NCI-H510A treated with DMSO at 0.1 percent for 48 hours (cell line): ENCODE measurements at places on chromosomes 11 and 22.

- peak; percentile 88 for DNase-seq
Measured at GRCh38 chr11:61495801-61496601, 12.5 kb upstream of the LRRC10B start.

DNA sequence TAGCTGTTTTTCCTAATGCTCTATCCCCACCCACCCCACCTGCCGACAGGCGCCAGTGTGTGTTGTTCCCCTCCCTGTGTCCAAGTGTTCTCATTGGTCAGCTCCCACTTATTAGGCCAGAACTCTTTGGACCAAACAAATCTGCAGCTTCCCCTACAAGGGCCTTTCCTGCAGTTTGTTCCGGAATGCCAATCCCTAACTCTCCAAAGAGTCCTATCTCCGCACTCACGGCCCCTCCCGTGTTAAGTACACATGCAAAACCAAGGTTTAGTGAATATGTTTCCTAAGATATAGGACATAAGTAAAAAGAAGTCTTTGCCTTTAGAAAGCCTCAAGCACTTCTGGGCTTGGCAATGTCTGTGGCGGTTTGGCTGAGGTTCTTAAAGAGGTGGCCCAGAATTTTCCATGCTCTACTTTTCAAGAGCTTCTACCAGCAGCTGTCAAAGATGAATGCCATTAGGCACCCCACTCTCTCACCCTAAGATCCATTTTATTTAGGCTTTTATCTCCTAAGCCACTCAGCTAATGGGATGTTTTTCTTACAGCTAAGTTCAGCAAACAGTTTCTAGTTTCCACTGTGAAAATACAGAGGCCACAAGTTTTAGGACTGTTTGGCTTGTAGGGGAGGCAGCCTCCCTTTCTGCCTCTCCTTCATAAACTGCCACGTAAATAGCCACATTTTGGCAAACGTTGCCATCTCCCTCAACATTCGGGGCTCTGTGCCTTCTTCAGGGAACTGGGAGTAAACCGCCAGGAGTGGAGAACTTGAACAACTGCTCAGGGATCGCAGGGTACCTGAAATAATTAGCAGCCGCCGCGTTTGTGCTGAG is 1.6 kb downstream of the CD59 start:
- no peak for DNase-seq

DNA sequence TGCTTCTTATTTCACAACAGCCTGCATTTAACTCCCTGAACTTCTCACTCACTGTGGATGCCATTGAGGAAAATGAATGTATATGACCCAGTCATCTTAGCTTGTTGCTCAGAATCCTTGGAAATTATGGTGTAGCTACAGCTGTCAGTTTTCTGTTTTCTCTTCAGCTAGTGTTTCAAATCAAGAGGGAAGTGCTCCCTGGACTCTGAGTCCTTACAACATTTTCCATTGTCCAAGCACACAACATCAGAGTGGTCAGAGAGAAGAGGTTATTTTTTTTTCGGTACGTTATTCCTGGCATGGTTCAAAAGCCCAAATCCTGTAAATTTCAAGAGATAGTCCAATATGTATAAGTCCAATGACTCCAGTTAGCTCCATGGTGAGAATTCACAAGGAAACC is 23.6 kb downstream of the MS4A6A start:
- no peak for DNase-seq

- no peak for DNase-seq
Measured at GRCh38 chr22:27647540-27647939, 154.0 kb downstream of the MN1 start.

GRCh38 chr11:111000400-111001080 is 245.0 kb upstream of the POU2AF2 start:
- DNase-seq = no peak

- no peak for DNase-seq
Measured at GRCh38 chr22:32246166-32246565, 9.0 kb downstream of the SLC5A4 start.

- DNase-seq = no peak
Measured at GRCh38 chr11:122618927-122619326, 36.6 kb upstream of the UBASH3B start.

- no peak for DNase-seq
Measured at GRCh38 chr11:102794382-102794781, 3.6 kb downstream of the MMP1 start.

DNA sequence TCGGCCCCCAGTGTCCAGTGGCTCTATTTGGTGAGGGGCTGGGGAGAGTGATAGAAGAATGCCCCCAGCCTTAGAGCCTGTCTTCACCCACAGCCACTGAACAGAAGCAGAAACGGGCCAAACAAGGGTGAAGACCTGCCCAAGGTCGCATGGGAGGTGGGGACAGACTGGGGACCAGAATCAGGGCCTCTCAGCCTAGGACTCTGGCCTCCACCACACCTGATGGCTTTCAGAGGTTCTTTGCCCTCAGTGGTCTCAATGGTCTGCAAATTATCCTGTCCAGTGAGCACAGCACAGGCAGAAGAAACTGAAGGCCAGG is 4.5 kb upstream of the MYRF start:
- DNase-seq = no peak

DNA sequence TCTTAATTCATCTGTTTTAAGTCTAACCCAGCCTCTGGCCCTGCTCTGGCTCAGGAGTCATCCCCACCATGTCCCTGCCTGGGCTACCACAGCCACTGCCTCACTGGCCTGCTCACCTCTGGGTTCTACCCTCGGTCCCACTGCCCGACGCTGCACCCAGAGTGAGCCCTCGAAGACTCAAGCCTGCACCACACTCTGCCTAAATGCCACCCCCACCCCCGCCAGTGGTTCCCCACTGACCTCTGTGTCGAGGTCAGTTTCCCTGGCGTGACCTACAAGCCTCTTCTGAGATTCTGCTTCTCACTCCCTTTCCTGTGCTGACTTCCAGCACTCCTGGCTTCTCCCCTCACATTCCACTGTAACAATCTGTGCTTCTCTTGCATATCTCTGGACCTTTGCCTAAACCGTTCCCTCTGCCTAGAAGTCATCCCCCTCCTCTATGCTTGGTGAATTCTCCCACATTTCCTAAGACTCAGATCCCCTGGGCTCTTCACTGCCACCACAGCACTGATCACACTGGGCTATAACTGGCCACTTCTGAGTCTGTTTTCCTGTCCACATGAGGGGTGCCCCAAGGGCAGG is 12.5 kb upstream of the PDE2A start:
- DNase-seq = no peak

GRCh38 chr11:113091481-113091780 is 130.2 kb downstream of the NCAM1 start:
- DNase-seq = no peak

DNA sequence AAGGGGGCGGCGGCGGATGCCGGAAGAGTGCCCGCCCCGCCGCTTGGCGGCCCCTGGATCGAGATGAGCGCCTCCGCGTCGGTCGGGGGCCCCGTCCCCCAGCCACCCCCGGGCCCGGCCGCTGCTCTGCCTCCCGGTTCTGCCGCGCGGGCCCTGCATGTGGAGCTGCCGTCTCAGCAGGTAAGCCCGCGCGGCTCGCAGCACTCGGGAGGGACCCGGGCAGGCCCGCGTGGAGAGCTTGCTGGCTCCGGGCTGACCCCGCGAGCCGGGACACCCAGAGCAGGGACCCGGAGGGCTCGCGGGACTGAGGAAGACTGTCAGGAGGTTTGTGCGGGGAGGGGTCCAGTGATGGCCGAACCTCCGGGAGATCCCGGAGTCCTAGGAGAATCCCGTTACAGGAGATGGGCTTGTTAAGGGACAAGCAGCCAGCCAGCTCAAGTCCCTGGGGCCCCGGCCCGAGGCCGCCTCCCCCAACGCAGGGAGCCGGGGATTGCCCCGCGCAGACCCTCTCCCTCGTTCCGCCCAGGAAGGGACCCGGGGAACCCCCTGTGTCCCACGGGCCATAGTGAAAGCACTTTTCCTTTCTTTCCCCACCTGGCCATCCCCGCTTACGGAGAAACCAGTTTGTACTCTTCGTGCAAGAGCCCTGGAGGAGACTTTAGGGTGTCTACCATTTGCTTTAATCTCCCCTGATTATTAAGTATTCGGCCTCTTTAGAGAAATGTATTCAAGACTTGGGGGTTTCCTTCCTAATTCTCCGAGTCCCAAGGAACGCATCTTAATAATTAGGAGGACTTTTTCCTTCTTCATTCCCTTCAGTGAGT is 547 bp downstream of the UVRAG start:
- no peak for DNase-seq

DNA sequence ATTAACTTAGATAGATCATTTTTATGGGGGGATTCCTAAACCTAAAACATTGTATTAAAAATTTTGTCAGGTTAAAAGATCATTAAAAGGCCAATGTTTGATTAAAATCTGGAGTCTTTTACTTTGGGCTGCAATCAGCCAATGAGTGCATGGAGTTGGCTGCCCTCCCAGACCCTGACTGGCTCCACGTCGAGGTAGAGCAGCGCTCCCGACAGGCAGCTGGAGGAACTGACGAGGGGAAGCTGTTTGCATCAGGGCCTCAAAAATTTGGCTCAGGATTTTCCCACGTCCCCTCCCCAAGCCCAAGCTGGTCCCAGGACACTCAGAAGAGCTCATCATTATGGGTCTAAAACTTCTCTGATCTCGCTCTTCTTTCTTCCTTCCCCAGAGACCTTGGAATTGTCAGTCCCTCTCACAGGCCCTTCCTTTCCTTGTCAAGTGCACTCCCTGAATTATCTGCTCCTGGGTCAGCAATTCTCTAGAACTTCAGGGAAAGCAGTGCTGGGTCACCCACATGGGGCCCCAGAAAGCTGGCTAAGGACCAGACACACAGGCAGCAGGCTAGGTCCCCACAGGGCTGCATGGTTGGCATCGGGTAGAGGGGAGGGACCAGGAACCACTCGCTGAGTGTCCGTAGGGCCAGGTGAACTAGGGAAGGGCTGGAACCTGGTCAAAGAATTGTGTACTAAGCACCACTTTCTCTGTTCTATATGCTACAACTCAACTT is 119.6 kb upstream of the IGLL5 start:
- no peak for DNase-seq

GRCh38 chr11:1450949-1451710 is 35.4 kb downstream of the MOB2 start:
- DNase-seq = no peak

- DNase-seq = no peak
Measured at GRCh38 chr11:112525844-112526590, 265.4 kb upstream of the PLET1 start.

DNA sequence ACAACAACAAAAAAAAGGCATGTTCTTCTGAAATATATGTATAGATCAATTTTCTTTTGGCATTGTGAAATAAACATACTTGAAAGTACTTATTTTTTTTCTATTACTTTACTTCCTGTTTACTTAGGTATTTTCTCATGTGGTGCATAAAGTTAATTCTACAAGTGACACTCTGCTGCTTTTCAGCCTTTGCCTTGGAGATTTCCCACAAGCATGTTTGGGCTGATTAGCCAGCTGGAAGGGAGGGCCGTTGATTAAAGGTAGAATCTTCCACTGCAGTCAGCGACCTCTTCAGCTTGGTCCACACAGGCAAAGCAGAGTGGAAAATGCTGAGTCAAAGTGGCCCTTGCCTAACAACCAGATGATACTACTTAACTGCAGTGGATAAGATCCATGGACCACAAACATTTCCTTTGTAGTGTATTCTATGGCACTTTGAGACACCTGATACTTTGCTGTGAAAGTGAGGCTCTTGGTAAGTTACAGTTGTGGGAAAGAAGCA is 176.0 kb downstream of the ARHGAP42 start:
- no peak for DNase-seq

GRCh38 chr11:107508201-107508857 is 50.7 kb upstream of the CWF19L2 start:
- no peak for DNase-seq

GRCh38 chr11:111457731-111458368 is 54.3 kb downstream of the BTG4 start:
- no peak for DNase-seq

DNA sequence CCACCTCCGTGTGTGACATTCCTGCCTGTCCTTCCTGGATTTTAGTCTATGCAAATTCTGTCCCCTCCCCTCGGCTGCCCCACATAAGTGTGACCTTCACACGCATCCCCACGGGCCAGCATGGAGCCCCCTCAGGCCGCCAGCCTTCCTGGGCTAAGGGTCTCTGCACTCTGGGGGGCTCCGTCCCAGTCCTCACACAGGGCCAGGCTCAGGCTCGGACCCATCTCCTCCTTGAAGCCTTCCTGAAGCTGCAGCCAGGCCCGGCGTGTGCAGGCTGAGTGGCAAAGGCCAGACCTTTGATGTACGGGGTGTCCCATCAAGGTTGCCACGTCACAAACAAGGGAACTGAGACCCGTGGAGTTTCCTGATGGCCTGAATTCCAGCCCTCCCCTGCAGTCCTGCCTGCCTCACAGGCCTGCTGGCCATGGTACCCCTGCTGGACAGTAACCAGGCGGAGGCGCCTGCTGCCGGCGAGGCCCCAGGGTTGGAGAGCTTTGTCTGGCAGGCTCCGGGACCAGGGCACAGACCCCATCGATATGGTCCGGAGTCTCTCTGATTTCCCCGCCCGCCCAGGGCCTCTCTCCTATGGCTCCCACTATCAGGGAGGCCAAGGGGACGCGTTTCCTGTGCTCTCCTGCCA is 791.7 kb downstream of the BRD1 start:
- DNase-seq = no peak

DNA sequence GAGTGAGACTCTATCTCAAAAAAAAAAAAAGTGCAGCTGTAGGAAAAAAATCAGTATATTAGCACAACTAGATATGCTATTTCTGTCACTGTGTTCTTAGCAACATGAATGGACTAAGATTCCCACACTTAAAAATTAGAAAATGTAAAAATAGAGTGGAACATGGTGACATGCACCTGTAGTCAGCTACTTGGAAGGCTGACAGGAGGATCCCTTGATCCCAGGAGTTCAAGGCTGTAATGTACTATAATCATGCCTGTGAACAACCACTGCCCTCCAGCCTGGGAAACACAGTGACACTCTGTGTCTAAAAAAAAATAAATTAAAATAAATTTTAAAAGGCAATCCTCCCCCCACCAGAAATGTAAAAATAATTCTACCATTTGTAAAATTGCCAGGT is 29.8 kb downstream of the PICALM start:
- no peak for DNase-seq

DNA sequence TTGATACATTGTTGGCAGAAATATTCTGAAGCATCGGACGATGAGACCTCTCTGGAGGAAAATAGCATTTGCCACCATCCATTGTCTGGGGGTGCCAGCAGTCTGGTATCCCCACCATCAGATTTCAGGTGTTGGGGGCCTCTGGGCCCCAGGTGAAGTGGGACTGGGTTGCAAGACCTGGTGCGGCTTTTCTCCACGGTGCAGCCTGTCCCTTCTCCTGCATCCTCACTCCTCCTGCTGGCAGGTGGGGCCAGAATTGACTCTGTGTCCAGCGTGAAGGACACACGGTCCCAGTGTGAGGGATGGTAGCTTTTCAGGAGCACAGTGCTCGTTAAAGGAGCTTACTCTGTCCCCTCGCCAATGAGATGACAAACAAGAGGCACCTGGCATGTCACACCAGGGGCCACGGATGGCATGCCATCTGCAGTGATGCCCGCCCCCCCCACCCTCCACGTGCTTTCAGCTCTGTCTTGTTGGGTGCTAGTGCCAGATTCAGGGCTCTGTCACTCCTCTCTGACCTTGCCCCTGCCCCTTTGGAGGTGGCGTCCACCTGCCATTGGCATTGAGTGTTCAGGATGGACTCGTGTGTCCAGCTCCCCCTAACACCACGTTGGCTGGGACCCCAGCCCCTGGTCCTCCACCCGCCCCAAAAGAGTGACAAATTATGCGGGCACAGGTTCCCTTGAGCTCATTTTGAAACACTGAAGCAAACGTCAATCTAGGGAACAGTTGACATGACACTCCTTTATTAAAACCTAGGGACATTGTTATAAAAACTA is 62.4 kb downstream of the PARVG start:
- DNase-seq = no peak
